ENCODE measurements at places on chromosomes 16 and 17. TPM values are rescaled to one million over a fixed set of nuclear protein-coding genes. Genes with fewer than 3 reads are reported as not detected.

DNA sequence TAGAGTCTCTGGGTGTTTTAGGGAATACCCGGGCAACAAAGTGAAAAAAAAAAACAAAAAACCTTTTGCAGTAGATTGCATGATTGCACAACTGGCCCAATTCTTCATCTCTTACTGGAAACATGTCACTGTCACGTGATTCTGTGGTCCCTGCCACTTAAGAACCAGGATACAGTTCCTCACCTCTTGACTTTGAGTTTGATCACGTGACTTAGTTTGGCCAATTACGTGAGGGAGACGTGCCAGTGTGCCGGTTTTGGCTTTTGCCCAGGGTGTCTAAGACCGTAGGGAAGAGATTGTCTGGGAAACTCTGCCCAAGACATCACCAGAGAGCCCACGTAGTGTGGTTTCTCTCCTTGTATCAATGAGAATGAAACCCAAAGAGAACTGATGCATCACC, 88.7 kb downstream of the GRIN2A start:
- no peaks in the 10 kb centered on the region for H3K27me3 ChIP-seq
- no peaks in the 10 kb centered on the region for H3K36me3 ChIP-seq
- no peak overlapping the region for H3K27ac ChIP-seq
- no peak for DNase-seq
- H3K4me1 ChIP-seq = no peaks in the 10 kb centered on the region
- H3K4me3 ChIP-seq = no peak overlapping the region

Gene HBA2
- total RNA-seq = not detected

DNA sequence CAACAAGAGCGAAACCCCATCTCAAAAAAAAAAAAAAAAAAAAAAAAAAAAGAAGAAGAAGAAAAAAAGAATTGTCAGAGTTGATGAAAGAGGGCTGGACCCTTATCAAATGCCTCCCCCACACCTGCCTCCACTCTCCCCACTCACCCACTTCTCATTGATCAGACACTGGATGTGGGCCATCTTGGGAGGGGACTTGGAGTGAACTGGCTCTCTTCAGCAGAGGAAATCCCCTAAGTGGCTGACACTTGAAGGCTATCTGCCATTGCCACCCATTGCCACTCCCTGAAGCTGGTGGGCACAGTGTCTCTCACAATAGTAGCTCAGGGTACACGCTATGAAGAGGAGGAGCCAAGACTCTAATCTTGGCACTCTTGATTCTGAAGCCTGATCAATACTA, 1.6 kb downstream of the ITGA2B start:
- no peaks in the 10 kb centered on the region for H3K36me3 ChIP-seq
- no peak overlapping the region for H3K4me3 ChIP-seq
- H3K27me3 ChIP-seq = peaks cover 32% of the 10 kb centered on the region

Gene KRTAP3-1
- not detected for total RNA-seq

DNA sequence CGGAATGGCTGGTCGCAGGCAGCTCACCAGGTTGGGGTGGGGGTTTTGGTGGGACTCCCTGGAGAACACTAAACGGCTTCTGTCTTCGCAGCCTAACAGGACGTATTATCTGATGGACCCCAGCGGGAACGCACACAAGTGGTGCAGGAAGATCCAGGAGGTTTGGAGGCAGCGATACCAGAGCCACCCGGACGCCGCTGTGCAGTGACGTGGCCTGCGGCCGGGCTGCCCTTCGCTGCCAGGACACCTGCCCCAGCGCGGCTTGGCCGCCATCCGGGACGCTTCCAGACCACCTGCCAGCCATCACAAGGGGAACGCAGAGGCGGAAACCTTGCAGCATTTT, 59.7 kb downstream of the PDPK1 start:
- no peaks in the 10 kb centered on the region for H3K27me3 ChIP-seq
- no peak overlapping the region for H3K27ac ChIP-seq
- H3K4me1 ChIP-seq = no peaks in the 10 kb centered on the region

GRCh38 chr17:37818689-37819088, 73.8 kb upstream of the HNF1B start:
- no peak overlapping the region for H3K27ac ChIP-seq
- H3K36me3 ChIP-seq = no peaks in the 10 kb centered on the region
- peaks cover 8% of the 10 kb centered on the region for H3K27me3 ChIP-seq

Gene EPN3
- not detected for total RNA-seq

Gene ADCY9
- total RNA-seq = 29.3 TPM

Gene OR4D1
- total RNA-seq = not detected

Gene TEX19
- total RNA-seq = under 0.01 TPM
